Panc1 (cell line): ENCODE measurements at places on chromosomes 2 and 18. TPM values are rescaled to one million over a fixed set of nuclear protein-coding genes. Genes with fewer than 3 reads are reported as not detected.

DNA sequence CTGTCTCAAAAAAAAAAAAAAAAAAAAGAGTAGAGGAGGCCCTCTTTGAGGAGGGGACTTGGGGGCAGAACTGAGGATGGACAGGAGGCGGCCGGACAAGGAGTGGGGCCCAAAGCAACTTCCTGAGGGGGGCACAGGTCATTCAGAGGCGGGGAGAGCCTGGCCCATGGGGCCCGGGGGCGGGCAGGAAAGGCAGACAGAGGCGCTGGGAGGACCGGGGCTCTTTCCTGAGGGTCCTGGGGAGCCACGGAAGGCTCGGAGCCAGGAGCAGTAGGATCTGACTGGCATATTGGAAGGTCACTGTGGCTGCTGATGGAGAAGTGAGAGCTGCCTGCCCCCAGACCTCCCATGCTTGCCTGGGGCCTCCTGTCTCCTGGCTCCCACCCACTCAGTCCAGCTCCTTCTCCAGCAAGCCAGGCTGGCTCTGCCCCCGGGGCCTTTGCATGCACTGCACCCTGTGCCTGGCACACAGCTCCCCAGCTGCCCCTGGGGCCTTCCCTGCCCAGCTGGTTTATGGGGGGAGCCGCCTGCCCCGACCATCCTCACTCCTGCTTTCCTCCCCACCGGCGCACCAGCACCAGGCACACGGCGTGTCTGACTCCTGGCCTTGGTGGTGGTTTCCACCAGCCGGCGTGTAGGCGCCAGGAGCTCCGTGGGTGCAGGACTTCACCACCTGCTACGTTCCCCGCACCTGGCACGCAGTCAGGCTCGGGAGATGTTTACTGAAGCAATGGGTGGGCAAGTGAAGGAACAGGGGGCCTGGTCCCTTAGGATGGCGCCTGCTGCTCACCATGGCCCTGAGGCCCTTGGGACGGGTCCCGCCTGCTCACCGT, 5.6 kb downstream of the ESPNL start:
- H3K4me3 ChIP-seq, result no peak overlapping the region
- H3K27ac ChIP-seq, result no peak overlapping the region
- H3K4me1 ChIP-seq, result peaks cover 10% of the 10 kb centered on the region
- no peaks in the 10 kb centered on the region for H3K27me3 ChIP-seq
- DNase-seq, result no peak

DNA sequence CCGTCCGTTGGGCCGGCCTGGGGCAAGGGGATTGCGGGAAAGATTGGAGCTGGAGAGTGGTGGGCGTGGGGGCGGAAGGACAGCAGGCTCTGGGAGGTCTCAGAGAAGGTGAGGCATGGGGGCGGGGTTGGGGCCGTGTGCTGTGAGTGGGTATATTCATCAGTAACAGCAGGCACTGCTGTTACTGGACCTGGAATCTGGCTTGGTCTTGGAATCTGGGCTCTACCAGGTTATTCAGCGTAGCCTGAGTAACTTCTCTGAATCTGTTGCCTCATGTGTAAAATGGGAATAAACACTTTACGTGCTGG, 435 bp downstream of the RNF181 start:
- H3K4me1 ChIP-seq, result peaks cover 36% of the 10 kb centered on the region
- no peaks in the 10 kb centered on the region for H3K27me3 ChIP-seq
- no peak for DNase-seq
- peak overlapping the region; percentile 91 for H3K4me3 ChIP-seq

DNA sequence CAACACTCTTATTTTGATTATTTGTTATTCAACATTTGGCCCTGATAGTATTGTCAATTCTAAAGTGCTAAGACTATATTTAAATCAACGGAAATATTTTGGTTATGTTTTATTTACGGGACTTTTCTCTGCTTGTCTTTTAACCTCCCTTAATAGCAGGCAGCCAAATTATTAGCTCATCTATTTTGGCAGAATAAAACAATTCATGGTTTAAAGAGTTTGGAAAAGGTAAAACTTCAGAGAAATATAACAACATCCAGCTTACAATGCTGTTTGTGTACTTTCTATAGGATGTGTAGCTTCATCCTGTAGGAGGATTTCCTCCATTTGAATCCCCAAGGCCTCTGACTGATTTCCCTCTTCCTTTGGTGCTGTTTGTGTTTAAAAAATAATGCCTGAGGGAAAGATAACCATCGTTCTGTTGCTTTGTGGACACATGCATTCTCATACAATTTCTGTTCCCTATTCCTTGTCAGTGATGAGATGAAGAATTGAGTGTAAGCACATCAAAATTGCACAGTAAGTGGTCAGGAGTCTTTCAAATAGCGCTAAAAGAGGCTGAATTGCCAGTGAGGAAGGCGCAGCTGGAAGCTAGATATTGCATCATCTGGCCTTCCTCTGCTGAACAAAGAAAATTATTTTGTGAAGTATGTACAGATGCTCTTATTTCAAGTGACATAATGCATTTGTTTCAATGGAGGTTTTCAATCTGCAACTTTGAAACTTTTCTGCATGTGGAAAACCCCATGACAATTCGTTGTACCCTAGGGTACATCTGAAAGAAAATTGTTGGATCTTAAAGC, 80.3 kb downstream of the CD28 start:
- H3K27me3 ChIP-seq, result no peaks in the 10 kb centered on the region
- no peak for DNase-seq
- H3K4me3 ChIP-seq, result no peak overlapping the region
- H3K4me1 ChIP-seq, result no peaks in the 10 kb centered on the region
- H3K27ac ChIP-seq, result no peak overlapping the region
- H3K36me3 ChIP-seq, result no peaks in the 10 kb centered on the region

DNA sequence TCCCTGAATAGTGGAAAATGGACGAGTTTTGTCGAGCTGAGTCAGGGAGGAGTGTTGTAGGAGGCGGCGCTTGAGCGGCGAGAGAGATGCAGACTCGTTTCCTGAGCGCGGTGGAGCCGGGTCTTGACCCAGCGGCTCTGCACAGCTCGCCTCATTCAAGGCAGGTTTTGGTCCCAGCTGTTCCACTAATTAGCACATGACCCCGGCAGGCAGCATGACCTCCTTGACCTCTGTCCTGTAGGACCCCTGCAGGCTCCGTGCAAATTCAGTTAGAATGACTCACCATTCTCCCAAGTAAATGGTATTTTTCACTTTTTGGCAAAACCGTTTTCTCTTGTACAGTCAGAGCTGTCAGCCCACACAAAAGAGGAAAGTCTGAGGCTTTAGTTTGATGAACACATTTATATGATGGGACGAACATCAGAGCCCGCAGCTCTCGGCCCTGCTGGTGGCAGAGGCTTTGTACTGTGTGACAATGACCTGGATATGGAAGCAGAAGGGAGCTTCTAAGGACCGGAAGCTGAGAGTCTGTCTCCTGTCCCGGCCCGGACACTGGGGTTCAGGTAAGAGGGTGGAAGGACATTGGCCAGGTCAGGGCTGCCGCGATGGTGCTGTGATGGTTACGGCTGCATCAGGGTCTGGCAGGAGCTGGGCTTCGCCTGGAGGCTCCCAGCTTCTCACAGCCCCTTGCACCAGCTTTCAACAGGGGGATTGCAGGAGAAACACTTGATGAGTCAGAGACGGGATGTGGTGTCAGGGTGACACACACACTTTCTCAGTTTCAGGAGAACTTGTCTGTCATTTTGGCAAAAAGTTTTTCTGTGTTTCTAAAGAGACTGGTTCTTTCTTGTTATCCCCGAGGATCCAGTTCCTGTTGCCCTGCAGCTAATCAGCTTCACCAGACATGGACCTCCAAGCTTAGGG, 29.9 kb upstream of the ALKAL2 start:
- no peaks in the 10 kb centered on the region for H3K4me1 ChIP-seq
- no peak for DNase-seq
- no peaks in the 10 kb centered on the region for H3K36me3 ChIP-seq
- H3K27ac ChIP-seq, result no peak overlapping the region

GRCh38 chr2:197296835-197297234, 13.7 kb downstream of the ANKRD44 start:
- H3K27ac ChIP-seq, result no peak overlapping the region
- H3K4me3 ChIP-seq, result no peak overlapping the region
- no peaks in the 10 kb centered on the region for H3K36me3 ChIP-seq
- H3K27me3 ChIP-seq, result no peaks in the 10 kb centered on the region

DNA sequence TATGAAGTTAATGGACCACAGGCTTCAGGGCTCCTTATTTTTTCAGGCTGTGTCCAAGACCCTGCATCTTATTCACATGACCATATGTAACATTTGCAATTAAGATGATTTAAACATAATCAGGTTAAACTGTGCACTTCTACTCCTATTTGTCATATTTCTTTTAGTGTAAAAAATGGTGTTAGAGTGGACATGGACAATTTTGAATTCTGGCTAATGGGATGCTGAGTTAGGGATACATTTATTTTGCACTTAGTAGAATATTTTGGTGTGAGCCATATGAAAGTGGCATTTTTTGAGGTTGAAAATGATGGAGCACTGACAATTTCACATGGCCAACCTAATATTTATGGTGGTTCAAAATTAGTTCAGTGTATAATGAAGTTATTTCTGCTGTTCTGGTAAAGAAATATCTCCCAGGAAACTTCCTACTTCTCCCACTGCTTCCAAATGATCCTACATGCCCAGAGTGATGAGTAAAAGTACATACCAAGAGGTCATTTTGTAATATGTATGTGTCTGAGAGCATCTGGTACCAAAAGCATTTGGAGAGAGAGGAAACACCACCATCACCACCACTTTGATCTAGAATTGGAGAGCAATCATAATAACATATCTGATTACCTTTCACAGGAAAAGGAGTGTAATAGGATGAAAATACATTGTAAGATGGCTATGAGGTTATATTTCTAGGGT, 36.0 kb downstream of the GULP1 start:
- DNase-seq, result no peak
- H3K27me3 ChIP-seq, result no peaks in the 10 kb centered on the region
- no peaks in the 10 kb centered on the region for H3K36me3 ChIP-seq
- H3K4me1 ChIP-seq, result peaks cover 34% of the 10 kb centered on the region
- H3K27ac ChIP-seq, result peak overlapping the region; percentile 73
- H3K4me3 ChIP-seq, result no peak overlapping the region

GRCh38 chr18:45056926-45057325, 376.2 kb downstream of the SETBP1 start:
- no peaks in the 10 kb centered on the region for H3K27me3 ChIP-seq
- no peaks in the 10 kb centered on the region for H3K36me3 ChIP-seq
- no peak overlapping the region for H3K4me3 ChIP-seq
- H3K27ac ChIP-seq, result no peak overlapping the region
- no peak for DNase-seq

GRCh38 chr2:196174404-196174803, 3.0 kb upstream of the STK17B start:
- H3K27me3 ChIP-seq, result no peaks in the 10 kb centered on the region
- H3K4me1 ChIP-seq, result peaks cover 6% of the 10 kb centered on the region

GRCh38 chr2:27886322-27886721, 3.9 kb downstream of the RBKS start:
- H3K27me3 ChIP-seq, result no peaks in the 10 kb centered on the region
- peaks cover 12% of the 10 kb centered on the region for H3K4me1 ChIP-seq
- H3K27ac ChIP-seq, result no peak overlapping the region
- no peak for DNase-seq
- H3K36me3 ChIP-seq, result no peaks in the 10 kb centered on the region; the same call in 1 of the 2 replicates

The RFTN2 gene
- total RNA-seq, result not detected
